ENCODE measurements at places on chromosomes 3 and 15.

DNA sequence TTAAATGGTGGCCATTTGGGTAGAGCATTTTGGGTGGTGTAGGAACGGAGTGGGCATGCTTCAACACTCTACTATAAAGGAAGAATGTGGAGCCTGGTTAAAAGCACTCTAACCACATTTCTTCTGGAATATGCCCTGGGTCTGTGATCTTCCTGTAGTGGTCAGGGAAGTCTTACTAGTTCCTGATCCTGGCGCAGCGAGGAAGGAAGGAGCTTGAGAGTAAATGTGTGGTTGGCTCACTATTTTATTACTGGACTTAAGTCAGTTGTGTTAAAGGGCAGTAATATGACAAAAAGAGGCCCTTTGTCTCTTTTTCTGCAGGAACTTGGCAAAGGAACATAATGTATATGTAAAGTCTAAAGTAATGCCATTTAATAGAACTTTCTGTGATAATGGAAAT is 197.6 kb upstream of the ZPLD1 start:
- DNase-seq, result no peak

GRCh38 chr3:184584464-184584891 is 22.9 kb downstream of the EPHB3 start:
- no peak for DNase-seq

GRCh38 chr3:35654476-35654875 is 15.2 kb downstream of the ARPP21 start:
- no peak for DNase-seq

- peak; percentile 19 for DNase-seq
These were observed 3.9 kb downstream of the GATA2 start for GRCh38 chr3:128488991-128489673.

- no peak for DNase-seq
These were observed 253.1 kb downstream of the NFKBIZ start for GRCh38 chr3:102102394-102102793.

- DNase-seq, result no peak
These were observed 50.4 kb upstream of the SYN2 start for GRCh38 chr3:11953778-11954177.

GRCh38 chr15:49174902-49175301 is 4.9 kb downstream of the GALK2 start:
- DNase-seq, result no peak

DNA sequence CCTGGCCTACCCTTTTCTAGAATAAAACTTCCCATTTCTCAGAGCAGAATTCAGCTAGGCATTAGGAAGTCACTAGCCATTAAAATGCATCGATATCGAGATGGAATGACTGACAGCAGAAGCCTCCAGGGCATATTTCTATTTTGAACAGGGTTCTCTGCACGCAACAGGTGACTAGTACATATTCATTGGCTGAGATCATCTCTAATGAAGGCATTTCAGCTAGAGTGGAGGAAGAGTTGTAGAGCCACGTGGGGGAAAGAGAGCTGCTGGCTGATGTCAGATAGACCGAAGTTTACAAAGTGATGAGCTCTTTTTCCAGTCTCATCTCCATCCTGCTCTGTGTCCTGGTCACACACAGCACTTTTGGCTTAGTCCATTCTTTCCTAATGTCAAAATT is 7.5 kb downstream of the TMEM40 start:
- DNase-seq, result no peak

DNA sequence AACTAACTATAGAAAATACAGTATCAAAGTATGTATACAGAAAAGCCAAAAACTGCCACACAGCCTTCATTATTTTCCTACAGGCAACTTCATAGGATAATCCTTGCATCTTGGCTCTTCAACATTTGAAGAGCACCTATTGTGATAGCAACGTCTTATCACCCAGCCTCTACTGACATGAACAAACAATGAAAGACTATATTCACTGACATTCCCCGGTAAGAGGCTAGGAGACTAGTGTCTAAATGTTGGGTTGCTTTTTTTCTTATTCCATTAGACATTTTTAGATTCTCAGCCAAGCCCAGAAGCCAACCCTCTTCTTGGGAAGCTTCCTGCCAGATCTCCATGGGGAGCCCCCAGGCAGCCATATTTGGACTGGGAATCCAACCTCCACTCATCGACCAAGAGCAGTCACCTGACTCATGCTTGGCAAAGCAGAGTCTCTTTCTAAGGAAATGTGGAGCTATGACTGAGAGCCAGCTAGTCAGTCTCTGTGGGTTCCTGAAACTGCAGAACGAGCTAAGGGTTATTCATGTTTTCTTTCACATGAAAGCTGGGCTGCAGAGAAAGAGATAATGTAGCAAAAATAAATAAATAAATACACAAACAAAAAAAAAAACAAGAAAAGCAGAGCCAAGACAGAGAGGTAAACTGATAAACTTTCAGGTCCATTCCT is 227.5 kb downstream of the MAGI1 start:
- DNase-seq, result no peak

GRCh38 chr3:179020112-179020511 is 51.5 kb downstream of the ZMAT3 start:
- no peak for DNase-seq
